ENCODE measurements at places on chromosomes 3 and 15.
A peak's percentile ranks its signal among the peaks of the same experiment; 100 is the strongest.

DNA sequence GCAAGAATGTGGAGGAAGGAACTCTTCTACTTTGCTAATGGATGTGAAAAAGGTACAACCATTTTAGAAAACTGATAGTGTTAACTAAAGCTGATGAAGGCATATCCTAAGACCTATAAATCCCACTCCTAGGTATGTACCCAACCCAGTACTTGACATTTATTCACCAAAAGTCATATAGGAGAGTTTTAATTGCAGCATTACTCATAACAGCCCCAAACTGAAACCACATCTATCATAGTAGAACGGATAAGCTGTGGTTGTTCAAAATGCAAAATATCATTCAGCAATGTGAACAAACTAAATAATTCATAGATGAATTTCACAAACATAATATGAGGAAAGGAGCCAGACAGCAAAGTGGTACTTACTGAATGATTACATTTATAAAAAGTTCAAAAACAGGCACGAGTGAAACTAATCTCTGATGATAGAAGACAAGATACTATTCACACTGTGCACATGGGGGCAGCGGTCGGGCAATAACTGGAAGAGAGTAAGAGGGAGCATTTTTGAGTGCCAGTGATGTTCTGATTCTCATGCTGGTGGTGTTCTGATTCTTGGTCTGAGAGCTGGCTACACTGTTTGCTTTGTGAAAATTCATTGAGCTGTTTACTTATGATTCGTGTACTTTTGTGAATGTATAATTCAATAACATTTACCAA is 34.3 kb downstream of the GOLIM4 start:
- no peak for DNase-seq

- no peak for DNase-seq
Measured at GRCh38 chr3:183354874-183355273, 73.5 kb downstream of the MCF2L2 start.

GRCh38 chr3:58171126-58171525 is 39.6 kb downstream of the DNASE1L3 start:
- no peak for DNase-seq

DNA sequence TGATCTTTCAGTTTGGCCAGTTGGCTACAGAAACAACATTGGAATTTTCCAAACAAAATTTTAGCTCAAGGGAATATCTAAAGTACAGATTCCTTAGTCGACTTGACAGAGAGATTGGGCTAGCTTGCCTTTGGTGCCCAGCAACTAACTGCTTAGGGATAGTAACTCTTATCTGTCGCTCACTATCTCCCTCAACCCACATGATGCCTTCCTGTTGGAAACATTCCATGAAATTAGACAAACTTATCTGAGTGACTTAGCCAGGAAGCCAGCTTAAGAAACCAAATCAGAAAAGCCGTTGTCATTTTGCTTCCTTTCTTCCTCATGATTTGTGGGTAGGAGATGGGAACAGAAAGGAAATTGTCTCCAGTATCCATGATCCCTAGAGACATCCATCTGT is 791.2 kb downstream of the AGBL1 start:
- no peak for DNase-seq

GRCh38 chr3:81602781-81603180 is 158.7 kb downstream of the GBE1 start:
- no peak for DNase-seq

DNA sequence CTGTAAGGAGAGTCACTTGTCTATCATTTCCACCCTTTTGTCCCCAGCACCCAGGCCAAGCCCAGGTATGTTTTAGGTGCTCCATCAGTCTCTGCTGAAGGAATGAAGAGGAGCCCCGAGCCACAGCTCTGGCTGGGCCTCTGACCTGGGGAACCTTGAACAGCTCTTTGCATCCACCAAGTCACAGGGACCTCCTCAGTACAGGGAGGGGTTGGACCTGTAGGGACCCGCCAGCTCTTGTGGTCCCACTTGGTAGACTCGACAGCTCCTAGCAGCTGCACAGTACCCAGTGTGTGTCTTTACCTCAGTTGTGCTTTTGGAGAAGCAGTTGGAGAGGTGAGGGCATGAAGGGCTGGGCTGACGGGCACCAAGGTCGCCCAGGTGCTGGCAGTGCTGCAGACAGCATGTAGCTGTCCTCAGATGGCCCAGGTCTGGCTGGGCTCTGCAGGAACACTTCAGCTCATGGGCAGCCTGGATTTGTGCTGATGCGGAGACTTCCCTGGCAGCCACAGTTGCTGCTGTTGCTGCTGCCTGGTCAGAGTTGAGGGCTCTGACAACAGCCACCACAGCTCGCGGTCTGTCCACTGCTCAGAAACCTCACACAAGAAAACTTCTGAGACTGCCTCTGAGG is 123.6 kb downstream of the CACNA1D start:
- no peak for DNase-seq

DNA sequence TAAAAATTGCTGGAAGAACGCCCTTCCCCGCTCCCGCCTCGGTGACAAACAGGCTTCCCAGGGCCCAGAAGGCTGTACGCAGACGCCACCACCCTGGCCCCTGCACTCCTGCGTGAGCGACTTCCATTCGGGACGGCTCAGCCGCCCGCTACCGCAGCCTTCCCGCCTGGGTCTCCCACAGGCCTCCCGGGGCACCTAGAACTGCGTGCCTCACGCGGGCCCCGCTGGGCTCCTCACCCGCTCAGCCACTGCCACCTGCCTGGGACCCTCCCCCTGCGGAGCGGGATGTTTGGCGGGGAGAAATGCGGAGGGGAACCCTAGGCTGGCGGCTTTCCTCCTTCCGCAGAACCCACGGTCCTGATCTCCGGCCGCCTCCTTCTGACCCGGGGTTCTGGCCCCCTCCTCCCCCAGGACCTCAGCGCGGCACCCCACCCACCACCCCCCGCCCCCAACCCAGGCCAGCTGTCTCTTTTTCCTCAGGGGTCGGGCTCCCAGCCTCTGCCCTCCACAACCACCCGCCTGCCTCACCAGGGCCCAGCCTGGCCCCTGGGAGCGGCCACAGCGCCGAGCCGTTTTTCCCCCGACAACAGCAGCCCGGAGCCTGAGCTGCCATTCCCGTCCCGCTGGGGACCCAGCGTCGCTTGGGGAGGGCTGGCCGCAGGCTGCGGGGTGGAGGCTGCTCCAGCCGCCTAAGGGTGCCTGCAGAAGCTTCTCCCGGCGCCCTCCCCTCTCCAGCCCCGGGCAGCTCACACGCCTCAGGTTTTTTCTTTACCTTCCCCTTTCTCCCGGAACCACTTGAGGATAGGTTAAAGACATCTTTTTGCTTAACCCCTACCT is 27.6 kb upstream of the RAB7A start:
- DNase-seq, result no peak

DNA sequence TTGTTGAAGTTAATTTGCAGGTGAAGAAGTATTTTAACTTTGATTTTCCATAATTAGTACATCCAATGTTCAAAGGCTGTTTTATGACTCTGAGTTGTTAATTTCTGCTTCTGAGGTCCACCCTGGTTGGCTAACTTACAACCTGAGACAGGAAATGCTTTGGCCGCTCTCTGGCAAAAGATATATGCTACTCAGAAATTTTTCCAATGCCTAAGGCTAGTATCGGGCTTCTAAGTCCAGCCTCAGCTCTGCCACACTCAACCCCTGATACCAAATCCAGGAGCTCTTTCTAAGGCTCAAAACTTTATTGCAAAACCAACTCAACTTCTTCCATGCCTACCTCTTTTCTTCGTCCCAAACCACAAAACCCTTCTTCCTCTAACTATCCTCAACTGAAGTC is 192.9 kb downstream of the NEK10 start:
- no peak for DNase-seq

GRCh38 chr3:39428745-39429201 is 22.3 kb downstream of the RPSA start:
- no peak for DNase-seq

DNA sequence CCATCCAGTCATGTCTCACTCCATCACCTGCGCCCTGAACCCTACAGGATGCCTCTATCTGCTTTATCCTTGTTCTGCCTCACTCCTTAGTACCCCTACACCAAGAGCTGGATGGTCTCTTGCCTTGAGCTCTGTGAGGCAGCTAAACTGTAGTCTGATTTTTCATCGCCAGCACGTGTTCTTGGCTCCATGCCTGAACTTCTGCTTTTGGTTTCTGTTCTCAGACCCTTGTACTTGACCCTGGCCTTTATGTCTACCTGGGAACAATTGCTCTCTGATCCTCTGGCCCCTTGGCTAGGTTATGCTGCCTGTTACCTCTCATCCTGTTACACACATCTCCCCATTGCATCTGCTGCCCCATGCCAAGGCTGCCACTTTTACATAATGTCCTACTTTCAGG is 318.0 kb upstream of the LMCD1 start:
- no peak for DNase-seq

GRCh38 chr3:114558271-114558670 is 264.4 kb downstream of the TIGIT start:
- DNase-seq, result no peak

- DNase-seq, result no peak
Measured at GRCh38 chr3:74613060-74613459, 1.4 kb downstream of the CNTN3 start.

- no peak for DNase-seq
Measured at GRCh38 chr15:70212963-70213315, 115.2 kb upstream of the TLE3 start.

DNA sequence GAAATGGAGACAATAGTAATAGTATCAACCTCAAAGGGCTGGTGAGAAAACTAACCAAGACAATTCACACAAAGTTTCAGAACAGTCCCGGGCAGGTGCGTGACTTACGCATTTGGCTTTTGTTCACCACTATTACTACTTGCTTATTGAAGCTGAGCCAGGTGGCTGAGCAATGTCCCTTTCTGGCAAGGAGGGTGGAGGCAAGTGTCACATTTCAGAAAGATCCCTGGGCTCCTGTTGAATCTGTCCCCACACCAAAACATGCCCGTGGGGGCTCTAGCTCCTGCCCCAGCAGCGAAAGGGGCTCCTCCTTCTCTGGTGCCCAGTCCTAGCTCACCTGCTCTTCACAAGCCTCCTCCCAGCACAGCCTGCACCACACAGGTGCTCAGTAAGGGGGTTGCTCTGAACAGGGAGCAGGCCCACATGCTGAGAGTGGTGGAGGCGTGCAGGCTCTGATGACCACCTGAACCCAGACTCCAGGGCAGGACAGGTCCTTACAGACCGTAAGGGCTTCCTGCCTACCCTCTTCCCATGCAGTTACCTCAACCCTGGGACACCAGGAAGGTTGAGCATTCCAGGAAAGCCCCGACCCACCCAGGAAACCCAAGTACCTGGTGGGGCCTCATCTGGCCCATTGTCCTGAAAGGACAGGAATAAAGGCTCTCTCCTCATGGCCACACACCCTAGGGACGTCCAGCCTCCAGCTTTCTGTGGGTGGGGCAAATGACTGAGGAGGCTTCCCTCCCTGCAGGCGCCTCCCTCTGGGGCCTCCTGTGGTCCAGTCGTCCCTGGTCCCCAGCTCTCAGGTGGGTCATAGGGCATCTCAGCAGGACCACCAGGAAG is 32.6 kb downstream of the SEMA7A start:
- no peak for DNase-seq

DNA sequence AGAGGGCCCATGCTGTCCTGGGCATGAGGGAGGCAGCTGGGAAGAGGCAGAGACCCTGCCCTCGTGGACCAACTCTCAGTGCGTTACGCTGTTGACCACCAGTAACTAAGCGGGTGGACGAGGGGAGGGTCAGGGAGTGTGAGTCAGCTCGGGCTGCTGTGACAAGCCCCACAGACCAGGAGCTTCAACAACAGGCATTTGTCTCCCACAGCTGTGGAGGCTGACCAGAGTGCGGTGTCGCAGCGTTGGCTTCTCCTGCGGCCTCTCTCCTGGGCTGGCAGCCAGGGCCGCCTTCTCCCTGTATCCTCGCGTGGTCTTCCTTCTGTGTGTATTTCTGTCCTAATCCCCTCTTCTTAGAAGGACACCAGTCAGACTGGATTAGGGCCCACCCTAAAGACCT is 13.0 kb downstream of the EFCC1 start:
- no peak for DNase-seq

DNA sequence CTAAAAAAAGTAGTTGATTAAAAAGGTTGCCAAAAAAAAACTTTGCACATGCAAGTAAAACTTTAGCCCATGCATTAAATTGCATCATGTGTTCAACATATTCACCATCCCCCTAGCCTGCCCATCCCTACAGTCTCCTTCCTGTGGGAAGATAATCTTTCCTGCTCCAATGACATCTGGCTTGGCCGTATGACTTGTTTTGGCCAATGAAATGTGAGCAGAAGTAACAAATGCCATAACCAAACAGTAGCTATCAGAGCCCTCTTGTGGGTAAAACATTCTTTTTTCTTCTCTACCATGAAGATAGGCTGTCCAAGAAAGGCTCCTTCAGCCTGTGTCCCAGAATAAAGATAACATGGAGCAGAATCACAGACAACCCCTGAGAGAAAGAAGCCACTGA is 15.3 kb downstream of the ERC2 start:
- DNase-seq, result no peak

- no peak for DNase-seq
Measured at GRCh38 chr3:55269636-55270035, 217.5 kb downstream of the WNT5A start.

GRCh38 chr3:6791161-6791560 is 69.8 kb upstream of the GRM7 start:
- no peak for DNase-seq

DNA sequence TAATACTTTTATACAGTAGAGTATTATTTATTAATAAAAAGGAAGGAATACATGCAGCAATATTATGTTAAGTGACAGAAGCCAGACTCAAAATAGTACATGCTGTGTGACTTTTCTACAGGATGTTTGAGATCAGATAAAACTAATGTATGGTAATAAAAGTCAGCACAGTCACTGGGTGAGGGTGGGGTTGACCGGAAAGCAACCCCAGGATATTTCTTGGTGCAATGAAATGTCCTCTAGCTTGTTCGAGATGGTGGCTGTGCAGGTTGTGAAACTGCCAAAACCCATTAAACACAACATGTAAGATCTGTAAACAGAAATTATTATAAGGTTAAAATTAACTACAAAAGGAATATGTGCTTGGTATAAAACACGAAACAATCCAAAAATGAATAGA is 20.8 kb upstream of the ALDH1L1 start:
- DNase-seq, result no peak

- DNase-seq, result peak; percentile 85
Measured at GRCh38 chr3:17233398-17233800, 348.6 kb downstream of the PLCL2 start.

DNA sequence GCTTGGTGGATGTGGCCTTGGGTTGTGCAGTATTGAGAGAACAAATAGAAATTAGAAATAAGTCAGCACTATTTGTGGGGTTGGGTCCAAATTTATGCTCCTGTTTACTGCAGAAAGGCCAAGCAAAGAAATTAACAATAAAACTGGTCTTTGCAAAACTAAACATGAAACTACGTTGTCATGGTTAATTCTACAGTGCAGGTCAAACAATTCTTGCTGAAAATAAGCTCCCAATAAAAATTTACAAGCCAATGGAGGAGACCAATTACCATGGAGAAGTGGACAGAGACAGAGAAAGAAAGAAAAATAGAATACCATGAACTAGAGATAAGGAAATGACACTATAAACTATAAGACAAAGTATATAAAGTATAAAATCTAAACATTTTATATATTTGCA is 101.3 kb downstream of the CDIN1 start:
- DNase-seq, result no peak
